ENCODE measurements at places on chromosomes 1 and 21.

DNA sequence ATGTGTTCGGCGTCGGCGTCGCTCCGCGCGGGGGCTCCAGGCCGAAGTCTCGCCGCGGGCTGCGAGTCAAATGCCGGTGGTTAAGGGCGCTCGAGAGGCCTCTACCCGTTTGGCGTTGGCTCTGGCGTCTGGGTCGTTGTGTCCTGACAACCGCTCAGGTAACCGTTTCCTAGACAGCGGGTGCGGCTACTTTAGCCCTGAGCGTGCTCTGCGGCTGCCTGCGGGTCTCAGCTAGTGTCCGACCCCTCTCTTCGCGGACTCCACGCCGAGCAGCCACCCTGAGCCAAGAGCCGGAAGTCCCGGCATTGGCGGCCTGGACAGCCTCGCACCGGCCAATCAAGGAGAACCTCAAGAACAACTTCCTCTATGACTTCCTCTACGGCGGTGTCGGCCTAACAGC lies 173.4 kb downstream of the SETD4 start:
- H3K4me1 ChIP-seq = no peaks in the 10 kb centered on the region
- DNase-seq = no peak
- no peak overlapping the region for H3K4me3 ChIP-seq
- no peak overlapping the region for H3K27ac ChIP-seq
- no peaks in the 10 kb centered on the region for H3K27me3 ChIP-seq

- H3K27ac ChIP-seq = no peak overlapping the region
- no peaks in the 10 kb centered on the region for H3K4me1 ChIP-seq
- H3K27me3 ChIP-seq = peaks cover 3% of the 10 kb centered on the region
- H3K36me3 ChIP-seq = no peaks in the 10 kb centered on the region
- H3K4me3 ChIP-seq = no peak overlapping the region
- no peak for DNase-seq
These were observed 62.3 kb upstream of the HIVEP3 start for GRCh38 chr1:41980827-41981653.

GRCh38 chr1:217240656-217241055 lies 390.2 kb downstream of the GPATCH2 start:
- DNase-seq = no peak
- no peak overlapping the region for H3K27ac ChIP-seq
- H3K27me3 ChIP-seq = no peaks in the 10 kb centered on the region
- H3K4me3 ChIP-seq = no peak overlapping the region

- H3K27ac ChIP-seq = peak overlapping the region; percentile 83
- peaks cover 30% of the 10 kb centered on the region for H3K4me1 ChIP-seq
- peak overlapping the region; percentile 76 for H3K4me3 ChIP-seq
- no peak for DNase-seq
- no peaks in the 10 kb centered on the region for H3K27me3 ChIP-seq
These were observed 201.4 kb upstream of the SGIP1 start for GRCh38 chr1:66332548-66332901.

- no peaks in the 10 kb centered on the region for H3K27me3 ChIP-seq
- H3K4me3 ChIP-seq = no peak overlapping the region
- H3K27ac ChIP-seq = no peak overlapping the region
- no peak for DNase-seq
- H3K4me1 ChIP-seq = no peaks in the 10 kb centered on the region
These were observed 33.0 kb downstream of the LRRN2 start for GRCh38 chr1:204652497-204652896.

DNA sequence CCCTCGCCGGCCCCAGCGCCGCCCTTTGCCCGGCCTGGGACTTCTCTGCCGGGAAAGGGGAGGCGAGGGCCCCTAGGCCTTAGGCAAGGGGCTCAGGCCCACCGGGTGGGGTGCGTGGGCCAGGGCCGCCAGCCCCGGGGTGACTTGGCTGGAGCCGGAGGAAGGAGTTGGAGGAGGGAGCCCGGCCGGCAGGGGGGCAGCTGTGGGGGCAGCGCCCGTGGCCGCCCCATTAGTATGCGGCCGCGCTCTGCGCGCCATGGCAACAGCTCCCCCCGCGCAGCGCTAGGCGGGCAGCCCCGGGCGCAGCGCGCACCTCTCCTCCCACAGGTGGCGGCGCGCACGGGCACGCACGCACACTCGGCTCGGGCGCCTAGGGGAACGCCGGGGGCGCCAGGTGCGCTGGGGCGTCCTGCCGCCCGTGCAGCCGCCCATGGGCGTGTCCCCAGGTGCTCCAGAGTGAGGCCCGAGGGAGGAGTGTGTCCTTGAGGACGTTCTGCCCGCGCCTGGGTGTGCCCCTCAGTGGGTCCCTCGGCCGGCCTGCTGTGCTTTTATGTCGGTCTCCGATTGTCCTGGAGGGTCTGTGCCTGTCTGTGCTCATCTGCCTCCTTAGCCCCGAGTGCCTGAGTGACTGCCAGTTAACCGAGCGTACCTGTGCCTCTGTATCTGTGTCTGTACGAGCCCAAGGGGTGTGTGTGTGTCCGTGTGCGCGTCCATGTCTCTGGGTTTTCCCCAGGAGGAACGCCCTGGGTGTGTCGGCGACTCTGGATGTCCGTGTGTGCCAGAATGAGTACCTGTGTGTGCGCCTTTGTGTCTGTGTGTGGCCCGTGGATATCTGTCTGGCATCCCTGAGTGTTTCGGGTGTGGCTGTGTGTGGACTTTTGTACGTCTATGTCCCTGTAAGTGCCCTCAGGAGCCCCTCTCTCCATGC lies 38.2 kb upstream of the WASF2 start:
- peak overlapping the region; percentile 41 for H3K4me3 ChIP-seq
- peak overlapping the region; percentile 33 for H3K27ac ChIP-seq
- peak; percentile 52 for DNase-seq
- H3K27me3 ChIP-seq = no peaks in the 10 kb centered on the region
- H3K4me1 ChIP-seq = peaks cover 41% of the 10 kb centered on the region

- H3K36me3 ChIP-seq = peaks cover 2% of the 10 kb centered on the region
- H3K27ac ChIP-seq = no peak overlapping the region
- H3K4me1 ChIP-seq = peaks cover 27% of the 10 kb centered on the region
- no peaks in the 10 kb centered on the region for H3K27me3 ChIP-seq
- no peak for DNase-seq
- H3K4me3 ChIP-seq = no peak overlapping the region
These were observed 11.3 kb downstream of the NRIP1 start for GRCh38 chr21:15053500-15053899.

DNA sequence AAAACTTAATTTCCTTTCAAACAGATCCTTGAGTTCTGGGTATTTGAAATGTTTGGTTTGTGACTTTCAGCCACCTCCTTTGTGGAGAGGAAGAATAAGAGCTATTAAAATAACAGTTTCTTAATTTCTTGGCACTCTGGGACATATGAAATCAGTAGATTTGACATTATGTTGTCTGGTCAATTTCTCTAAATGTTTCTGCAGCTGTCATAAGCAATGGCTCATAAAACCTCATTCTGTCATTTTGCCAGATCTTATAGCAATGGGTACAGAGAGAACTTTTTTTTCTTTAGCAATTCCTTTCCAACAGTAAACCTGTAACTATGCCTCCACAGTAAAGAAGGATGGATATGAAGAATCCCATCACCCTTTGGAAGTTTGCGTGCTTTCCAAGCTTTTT lies 52.6 kb downstream of the LAMC1 start:
- H3K4me3 ChIP-seq = no peak overlapping the region
- DNase-seq = no peak
- no peak overlapping the region for H3K27ac ChIP-seq
- no peaks in the 10 kb centered on the region for H3K36me3 ChIP-seq
- H3K4me1 ChIP-seq = peaks cover 6% of the 10 kb centered on the region

DNA sequence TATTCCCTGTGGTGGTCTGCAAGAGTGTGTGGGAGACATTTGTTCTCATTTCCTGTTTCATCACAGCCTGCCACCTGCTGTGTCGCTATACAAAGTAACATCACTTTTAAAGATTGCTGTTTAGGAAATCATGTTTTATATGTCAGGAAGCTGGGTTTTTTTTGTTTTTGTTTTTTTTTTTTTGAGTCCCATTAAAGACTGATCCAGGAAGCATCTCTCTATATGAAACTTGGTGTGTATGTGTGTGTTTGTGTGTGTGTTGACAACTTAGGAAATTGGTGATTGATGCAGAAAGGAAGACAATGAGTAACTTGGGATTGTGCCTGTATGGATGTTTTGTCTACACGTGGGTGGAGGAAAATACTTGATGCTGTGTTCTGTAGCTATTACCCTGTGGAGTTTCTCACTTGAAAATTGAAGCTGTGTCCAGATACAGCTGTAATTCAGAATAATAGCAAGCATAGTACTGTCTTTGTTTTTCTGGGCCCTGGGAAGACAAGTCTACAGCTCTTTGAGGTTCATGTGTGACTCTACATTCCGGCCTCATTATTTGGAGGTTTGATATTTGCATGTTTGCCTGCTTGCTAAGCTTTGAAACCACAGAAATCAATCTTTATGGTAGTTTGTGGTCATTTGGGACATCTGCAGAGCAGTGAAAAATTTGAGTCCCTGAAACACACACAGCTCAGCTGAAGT lies 47.9 kb downstream of the LAMC1 start:
- DNase-seq = no peak
- no peak overlapping the region for H3K27ac ChIP-seq

- no peak overlapping the region for H3K27ac ChIP-seq
- no peak for DNase-seq
- H3K36me3 ChIP-seq = peaks cover 4% of the 10 kb centered on the region
- no peaks in the 10 kb centered on the region for H3K27me3 ChIP-seq
- peaks cover 9% of the 10 kb centered on the region for H3K4me1 ChIP-seq
- no peak overlapping the region for H3K4me3 ChIP-seq
These were observed 174.1 kb downstream of the PBX1 start for GRCh38 chr1:164733070-164733469.

DNA sequence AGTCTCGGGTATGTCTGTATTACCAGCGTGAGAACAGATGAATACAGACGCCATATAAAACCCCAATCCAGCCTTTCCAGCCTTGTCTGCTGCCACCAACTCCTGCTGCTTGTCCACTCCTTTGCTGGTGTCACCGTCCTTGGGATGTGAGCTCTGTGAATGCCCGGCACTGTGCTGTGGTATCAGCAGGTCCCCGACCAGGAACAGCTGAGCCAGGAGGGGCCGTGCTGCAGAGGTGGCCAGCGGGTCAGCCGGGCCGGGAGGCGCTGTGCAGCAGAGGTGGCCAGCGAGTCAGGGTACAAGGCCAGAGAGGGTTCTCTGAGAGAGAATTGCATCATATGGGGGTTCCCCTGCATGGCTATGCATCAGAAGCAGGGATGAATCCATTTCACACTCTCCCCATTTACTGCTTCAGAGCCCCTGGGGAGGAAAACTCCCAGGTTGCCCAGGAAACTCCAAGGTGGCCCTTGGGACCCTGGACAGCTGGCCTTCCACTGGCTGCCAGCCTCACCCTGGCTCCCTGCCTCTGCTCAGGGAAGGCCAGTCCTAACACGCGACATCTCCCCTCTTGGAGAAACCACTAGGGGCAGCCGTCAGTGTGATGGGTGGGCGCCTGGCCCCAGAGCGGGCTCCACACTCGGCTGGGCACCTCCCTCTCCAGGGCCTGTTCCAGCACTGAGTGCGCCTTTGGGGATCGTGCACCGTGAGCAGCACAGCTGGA lies 122.4 kb upstream of the COL6A1 start:
- no peak for DNase-seq
- H3K36me3 ChIP-seq = no peaks in the 10 kb centered on the region
- peaks cover 6% of the 10 kb centered on the region for H3K27me3 ChIP-seq
- no peaks in the 10 kb centered on the region for H3K4me1 ChIP-seq
- H3K27ac ChIP-seq = no peak overlapping the region
- H3K4me3 ChIP-seq = no peak overlapping the region

GRCh38 chr1:180937624-180938225 lies 25.0 kb downstream of the KIAA1614 start:
- H3K27me3 ChIP-seq = no peaks in the 10 kb centered on the region
- no peak overlapping the region for H3K27ac ChIP-seq
- H3K4me1 ChIP-seq = peaks cover 8% of the 10 kb centered on the region

GRCh38 chr1:45001011-45001481 lies 10.1 kb downstream of the HECTD3 start:
- DNase-seq = no peak
- no peaks in the 10 kb centered on the region for H3K27me3 ChIP-seq
- no peak overlapping the region for H3K4me3 ChIP-seq

DNA sequence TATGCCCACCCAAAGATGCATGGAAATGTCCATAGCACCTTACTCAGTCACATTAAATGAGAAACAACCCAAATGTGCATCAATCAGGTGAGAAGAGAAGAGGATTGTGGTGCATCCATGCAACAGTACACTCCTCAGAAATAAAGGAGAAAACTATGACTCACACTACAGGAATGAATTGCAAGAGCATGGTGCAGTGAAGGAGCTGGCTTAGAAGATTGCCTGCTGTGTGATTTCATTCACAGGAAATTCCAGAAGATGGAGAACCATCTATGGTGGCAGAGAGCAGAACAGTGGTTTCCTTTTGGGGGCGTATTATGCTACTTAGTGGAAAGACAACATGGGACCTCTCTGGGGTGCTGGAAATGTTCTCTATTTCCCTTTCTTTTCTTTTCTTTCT lies 278.6 kb upstream of the AJAP1 start:
- H3K27me3 ChIP-seq = no peaks in the 10 kb centered on the region
- H3K27ac ChIP-seq = no peak overlapping the region
- no peaks in the 10 kb centered on the region for H3K4me1 ChIP-seq
- DNase-seq = no peak
- H3K4me3 ChIP-seq = no peak overlapping the region

GRCh38 chr21:14215971-14216641 lies at the start of gene RBM11:
RBM11 (plus strand) TSS chr21:14216157; CDS start chr21:14216187, 30 bp downstream.
- H3K4me3 ChIP-seq = peak within 1 kb of the TSS; percentile 66
- peaks cover 2% of the 10 kb centered on the region for H3K4me1 ChIP-seq
- peak; percentile 82 for DNase-seq
- H3K27me3 ChIP-seq = no peaks in the 10 kb centered on the region
- no peaks in the 10 kb centered on the region for H3K36me3 ChIP-seq
- no peak within 1 kb of the TSS for H3K27ac ChIP-seq

GRCh38 chr1:181347495-181348390 lies 135.6 kb upstream of the CACNA1E start:
- no peaks in the 10 kb centered on the region for H3K36me3 ChIP-seq
- no peak for DNase-seq
- peaks cover 4% of the 10 kb centered on the region for H3K27me3 ChIP-seq
- H3K4me3 ChIP-seq = no peak overlapping the region

DNA sequence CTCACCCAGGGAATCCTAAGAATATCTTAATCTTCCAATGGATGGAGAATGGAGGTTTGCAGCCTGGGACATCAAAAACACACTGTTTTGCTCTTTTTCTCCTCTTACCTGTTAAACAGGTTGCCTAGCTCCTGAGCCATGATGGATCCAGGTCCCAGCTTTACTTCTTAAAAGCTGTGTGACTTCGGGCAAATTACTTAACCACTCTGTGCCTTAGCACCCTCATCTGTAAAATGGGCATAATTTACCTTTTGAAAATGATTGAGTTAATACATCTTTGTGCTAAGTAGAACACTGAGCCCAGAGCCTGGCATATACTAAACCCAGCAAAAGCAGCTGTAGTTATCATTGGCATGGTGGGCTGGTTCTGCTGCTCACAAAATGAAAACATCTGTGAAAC lies 10.2 kb downstream of the COQ8A start:
- no peak for DNase-seq
- H3K27ac ChIP-seq = no peak overlapping the region
- H3K4me3 ChIP-seq = no peak overlapping the region
- H3K27me3 ChIP-seq = no peaks in the 10 kb centered on the region
